ENCODE measurements at places on chromosomes 12 and 14.
A peak's percentile ranks its signal among the peaks of the same experiment; 100 is the strongest.

- DNase-seq: peak; percentile 78
These were observed 69.1 kb downstream of the VCPKMT start for GRCh38 chr14:50047274-50047676.

GRCh38 chr12:123288751-123289346 is 17.2 kb upstream of the CDK2AP1 start:
- no peak for DNase-seq

- DNase-seq: peak; percentile 64
These were observed 36.2 kb downstream of the VDR start for GRCh38 chr12:47868552-47869031.

GRCh38 chr14:94025720-94026119 is 420 bp upstream of the OTUB2 start:
- no peak for DNase-seq

GRCh38 chr12:105384220-105384619 is 53.7 kb downstream of the C12orf75 start:
- no peak for DNase-seq

- DNase-seq: no peak
These were observed 62.0 kb upstream of the SYT1 start for GRCh38 chr12:78802593-78802992.

DNA sequence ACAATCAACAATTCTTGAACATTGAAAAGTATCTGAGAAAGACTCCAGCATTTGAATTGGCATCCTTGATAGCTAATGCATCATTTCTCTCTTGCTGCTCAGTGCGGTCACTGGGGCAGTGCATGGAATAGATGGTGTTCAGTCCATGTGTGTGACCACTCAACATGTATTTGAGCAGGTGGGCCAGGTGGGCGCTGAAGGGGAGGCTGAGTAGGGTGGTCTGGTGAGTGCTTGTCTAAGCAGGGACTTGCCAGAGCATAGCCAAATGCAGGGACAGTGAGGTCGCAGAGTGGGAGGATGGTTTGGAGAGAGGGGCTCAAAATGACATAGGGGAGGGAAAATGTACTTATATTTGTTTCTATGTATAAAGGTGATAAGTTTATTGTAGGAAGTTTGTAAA is 409.0 kb downstream of the TMEM121 start:
- DNase-seq: no peak

DNA sequence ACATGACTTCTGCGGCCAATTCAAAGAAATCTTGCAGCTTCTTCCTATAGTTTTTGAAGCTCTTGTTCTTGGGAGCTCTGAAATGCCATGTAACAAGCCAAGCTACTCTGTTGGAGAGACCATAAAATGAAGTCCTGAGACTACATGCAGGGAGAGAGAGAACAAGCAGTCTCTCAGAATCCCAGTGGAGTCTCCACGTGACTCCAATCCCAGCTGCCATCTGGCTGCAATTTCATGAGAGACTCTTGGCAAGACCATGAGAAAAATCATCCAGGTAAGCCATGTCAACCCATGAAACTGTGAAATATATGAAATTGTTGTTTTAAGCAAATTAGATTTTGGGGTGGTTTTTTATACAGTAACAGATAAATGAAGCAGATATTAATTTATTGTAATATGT is 54.4 kb downstream of the KLRG1 start:
- DNase-seq: no peak
